IMR-90 (cell line): ENCODE measurements at places on chromosomes 13 and 19. TPM values are rescaled to one million over a fixed set of nuclear protein-coding genes. Genes with fewer than 3 reads are reported as not detected.

Gene SLC7A9
- not detected in 2 replicates for total RNA-seq

Gene GPC5
- 1.1 and 1.8 TPM in 2 replicates for total RNA-seq

Gene CD79A
- not detected in 2 replicates for total RNA-seq

Gene C19orf85
- not detected in 2 replicates for total RNA-seq

Gene ZNF846
- total RNA-seq: 5.3 and 6.5 TPM in 2 replicates

DNA sequence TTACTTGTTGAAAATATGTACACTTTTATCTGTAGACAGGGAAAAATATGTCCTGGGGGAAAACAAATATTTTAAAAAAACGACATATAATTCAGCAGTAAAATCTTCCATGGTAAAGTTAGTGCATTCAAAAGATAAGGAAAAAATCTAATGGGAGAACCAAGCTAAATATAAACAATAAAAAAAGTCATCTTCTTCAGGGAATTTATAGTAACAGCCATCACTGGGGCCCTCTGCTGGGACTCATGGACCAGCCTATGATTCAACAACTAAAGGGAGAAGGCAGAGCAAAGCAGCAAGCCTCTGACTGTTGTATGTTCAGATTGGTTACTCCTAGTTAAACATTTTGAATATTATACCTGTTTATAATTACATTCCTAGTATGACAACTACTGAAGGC is 93.0 kb downstream of the ITGBL1 start:
- H3K27ac ChIP-seq: no peak overlapping the region
- no peaks in the 10 kb centered on the region for H3K27me3 ChIP-seq
- H3K36me3 ChIP-seq: no peaks in the 10 kb centered on the region
- peak; percentile 61 for DNase-seq
- no peak overlapping the region for H3K4me3 ChIP-seq

- no peak overlapping the region for H3K4me3 ChIP-seq
- peak overlapping the region; percentile 70; the same call in 1 of the 2 replicates for H3K27ac ChIP-seq
- no peaks in the 10 kb centered on the region for H3K27me3 ChIP-seq
- no peak for DNase-seq
These were observed 92.1 kb downstream of the STARD13 start for GRCh38 chr13:33193428-33193974.

GRCh38 chr13:113298043-113298945 is 1.3 kb downstream of the LAMP1 start:
- DNase-seq: no peak
- H3K4me1 ChIP-seq: peaks cover 6% of the 10 kb centered on the region; the same call in 1 of the 2 replicates
- peaks cover 4% of the 10 kb centered on the region; the same call in 1 of the 2 replicates for H3K36me3 ChIP-seq
- peak overlapping the region; percentile 40; the same call in 1 of the 2 replicates for H3K27ac ChIP-seq
- H3K4me3 ChIP-seq: peak overlapping the region; percentile 73

- H3K27ac ChIP-seq: no peak overlapping the region
- no peak for DNase-seq
- H3K4me1 ChIP-seq: peaks cover 2% of the 10 kb centered on the region; the same call in 1 of the 2 replicates
- H3K4me3 ChIP-seq: no peak overlapping the region
These were observed 31.4 kb downstream of the LHFPL6 start for GRCh38 chr13:39571502-39572092.

DNA sequence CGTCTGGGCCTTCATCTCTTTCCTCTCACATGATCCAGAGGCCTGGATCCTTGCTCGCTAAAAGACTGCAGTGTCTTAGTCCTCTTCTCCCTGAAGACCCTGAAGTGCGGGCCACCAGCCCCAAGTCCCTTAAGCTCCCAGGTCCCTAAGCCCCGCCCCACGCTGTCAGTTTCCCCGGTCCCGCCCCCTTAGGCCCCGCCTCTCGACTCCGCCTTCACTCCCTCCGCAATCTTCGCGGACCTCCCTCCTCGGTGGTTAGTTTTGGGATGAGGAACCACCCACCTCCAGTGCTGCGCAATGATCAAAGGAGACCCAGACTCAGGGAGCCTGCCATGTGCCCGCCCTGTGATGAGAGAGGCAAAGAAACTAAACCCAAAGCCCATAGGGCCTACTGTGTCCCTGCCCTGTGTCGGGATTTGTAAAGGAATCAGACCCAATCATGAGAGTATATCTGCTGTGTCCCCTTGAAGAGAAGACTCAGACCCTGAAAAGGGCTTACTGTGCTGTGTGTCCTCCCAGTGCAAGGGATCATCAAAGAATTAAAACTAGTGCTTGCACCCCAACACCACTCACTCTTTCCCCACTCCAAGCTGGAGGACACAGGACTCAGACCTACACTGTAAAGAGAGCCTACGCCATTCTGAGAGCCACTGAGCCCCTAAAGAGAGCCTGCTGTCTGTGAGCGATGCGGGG is 3.0 kb upstream of the COX6B1 start:
- H3K27ac ChIP-seq: peak overlapping the region; percentile 38; the same call in 1 of the 2 replicates
- no peaks in the 10 kb centered on the region for H3K36me3 ChIP-seq
- H3K27me3 ChIP-seq: no peaks in the 10 kb centered on the region
- H3K4me1 ChIP-seq: peaks cover 11% of the 10 kb centered on the region

DNA sequence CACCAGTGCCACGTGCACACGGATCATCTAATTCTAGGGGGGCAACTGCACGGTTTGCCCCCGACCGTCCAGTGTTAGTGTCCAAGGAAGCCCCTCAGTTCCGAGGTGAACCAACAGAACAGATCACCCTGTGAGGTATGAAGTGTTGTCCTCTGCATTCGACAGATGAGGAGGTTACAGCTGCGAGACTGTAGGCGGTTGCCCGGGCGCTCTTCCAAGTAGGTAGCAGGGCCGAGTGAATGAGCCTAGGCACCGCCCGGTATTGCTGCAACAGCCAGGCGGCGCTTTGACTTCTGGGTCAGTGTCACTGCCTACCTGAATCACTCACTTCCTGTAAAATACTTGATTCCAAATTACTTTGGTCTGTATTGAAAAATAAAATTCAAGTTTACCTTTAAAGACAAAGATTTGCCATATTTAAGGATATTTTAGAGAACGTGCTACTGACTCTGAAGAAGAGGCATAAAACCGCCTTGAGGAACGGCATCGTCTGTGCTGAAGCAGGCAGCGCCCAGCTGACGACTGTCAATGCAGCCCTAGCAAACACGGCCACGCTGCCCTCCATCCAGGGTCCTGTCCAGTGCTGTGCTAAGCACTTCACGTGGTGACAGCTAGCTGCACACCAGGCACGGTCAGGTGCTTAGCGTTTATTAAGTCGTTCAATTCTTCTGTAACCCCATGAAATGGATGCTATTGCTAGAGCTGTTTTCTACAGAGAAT is 19.3 kb upstream of the RASA3 start:
- no peak overlapping the region for H3K4me3 ChIP-seq
- peaks cover 23% of the 10 kb centered on the region for H3K27me3 ChIP-seq
- H3K4me1 ChIP-seq: no peaks in the 10 kb centered on the region
- DNase-seq: no peak

GRCh38 chr13:39040206-39040605 is 1.9 kb downstream of the NHLRC3 start:
- no peak overlapping the region for H3K4me3 ChIP-seq
- no peaks in the 10 kb centered on the region for H3K36me3 ChIP-seq
- H3K4me1 ChIP-seq: peaks cover 1% of the 10 kb centered on the region; the same call in 1 of the 2 replicates
- H3K27me3 ChIP-seq: no peaks in the 10 kb centered on the region

- 0 out of 2 replicates have a peak, but pooled peaks cover 1% of the 10 kb centered on the region for H3K36me3 ChIP-seq
- DNase-seq: peak; percentile 76
- H3K4me1 ChIP-seq: peaks cover 22% of the 10 kb centered on the region
- no peak overlapping the region for H3K27ac ChIP-seq
- H3K27me3 ChIP-seq: no peaks in the 10 kb centered on the region
- H3K4me3 ChIP-seq: no peak overlapping the region
These were observed 41.2 kb downstream of the USP12 start for GRCh38 chr13:27130223-27130978.

DNA sequence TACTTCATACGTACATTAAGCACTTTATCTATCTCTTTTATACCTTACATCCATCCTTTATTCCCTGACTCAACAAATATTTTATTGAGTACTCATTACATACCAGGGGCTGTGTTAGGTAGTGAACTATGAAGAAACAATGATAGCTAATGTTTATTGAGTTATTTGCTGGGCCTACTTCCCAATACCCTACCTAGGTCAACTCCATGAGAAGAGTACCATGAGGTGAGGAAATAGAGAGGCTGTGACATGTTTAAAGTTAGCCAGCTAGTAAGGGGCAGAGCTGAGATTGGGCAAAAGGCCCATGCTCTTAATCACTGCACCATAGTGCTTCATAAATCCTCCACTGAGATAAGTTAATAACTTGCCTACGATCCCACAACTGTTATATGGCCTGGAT is 79.9 kb downstream of the FREM2 start:
- H3K4me1 ChIP-seq: no peaks in the 10 kb centered on the region
- no peak overlapping the region for H3K27ac ChIP-seq
- H3K27me3 ChIP-seq: no peaks in the 10 kb centered on the region
- no peaks in the 10 kb centered on the region for H3K36me3 ChIP-seq
